ENCODE measurements at places on chromosomes 3 and 15.

DNA sequence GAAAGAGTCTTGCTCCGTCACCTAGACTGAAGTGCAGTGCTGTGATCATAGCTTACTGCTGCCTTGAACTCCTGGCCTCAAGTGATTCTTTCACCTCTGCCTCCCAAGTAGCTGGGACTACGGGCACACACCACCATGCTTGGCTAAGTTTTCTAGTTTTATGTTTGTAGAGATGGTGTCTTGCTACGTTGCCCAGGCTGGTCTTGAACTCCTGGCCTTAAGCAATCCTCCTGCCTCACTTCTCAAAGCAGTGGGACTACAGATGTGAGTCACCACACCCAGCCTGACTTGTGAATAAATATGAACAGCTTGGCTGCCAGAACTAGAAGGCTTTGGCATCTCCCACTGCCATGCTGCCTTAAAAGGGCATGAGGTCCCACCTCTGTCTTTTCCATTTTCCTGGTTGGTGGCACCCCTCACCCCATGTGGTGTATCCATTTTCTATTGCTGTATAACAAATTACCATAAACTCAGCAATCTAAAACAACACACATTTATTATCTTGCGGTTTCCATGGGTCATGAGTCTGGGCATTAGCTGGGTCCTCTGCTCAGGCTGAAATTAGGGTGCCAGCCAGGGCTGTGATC is 44.3 kb downstream of the PTPRG start:
- DNase-seq, result no peak

GRCh38 chr3:127762077-127762786 is 60.1 kb downstream of the MGLL start:
- DNase-seq, result no peak

DNA sequence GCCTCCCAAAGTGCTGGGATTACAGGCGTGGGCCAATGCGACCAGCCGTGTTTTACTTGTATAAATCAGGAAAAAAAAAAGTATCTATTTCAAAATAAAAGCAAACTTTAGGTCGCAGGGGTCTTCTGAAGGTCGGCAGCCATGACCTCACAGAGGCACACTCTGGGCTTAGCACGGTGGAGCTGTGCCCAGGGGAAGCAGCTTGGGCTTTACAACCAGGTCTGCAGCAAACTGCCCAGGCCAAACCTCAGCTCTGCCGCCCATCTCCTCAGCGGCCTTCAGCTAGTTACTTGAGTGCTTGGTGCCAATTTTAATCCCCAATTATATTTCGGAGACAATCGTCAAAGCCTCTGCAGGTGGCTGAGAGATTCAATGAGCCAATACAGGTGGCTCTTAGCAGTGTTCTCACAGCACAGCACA is 30.1 kb downstream of the ZDHHC19 start:
- DNase-seq, result no peak

DNA sequence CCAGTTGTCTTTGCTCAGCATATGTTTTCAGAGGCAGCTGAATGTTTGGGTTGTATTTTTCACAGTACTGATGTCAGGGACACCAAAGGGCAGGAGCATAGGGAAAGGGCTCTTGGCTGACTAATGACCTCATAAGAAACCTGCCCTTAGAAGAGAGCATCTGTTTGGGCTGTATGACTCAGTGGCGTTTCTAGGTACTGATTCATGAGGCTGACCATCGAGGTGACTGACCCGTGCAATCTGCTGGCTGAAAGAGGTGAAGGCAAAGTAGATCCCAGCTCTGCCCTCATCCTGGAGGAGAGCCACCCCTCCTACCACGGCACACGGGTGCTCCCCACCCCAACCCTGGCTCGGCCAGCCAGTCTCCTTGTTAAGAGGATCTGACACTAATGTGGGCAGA is 8.3 kb downstream of the LMCD1 start:
- DNase-seq, result no peak

- no peak for DNase-seq
Observed at GRCh38 chr15:80367661-80368060, 36.5 kb upstream of the ARNT2 start.

DNA sequence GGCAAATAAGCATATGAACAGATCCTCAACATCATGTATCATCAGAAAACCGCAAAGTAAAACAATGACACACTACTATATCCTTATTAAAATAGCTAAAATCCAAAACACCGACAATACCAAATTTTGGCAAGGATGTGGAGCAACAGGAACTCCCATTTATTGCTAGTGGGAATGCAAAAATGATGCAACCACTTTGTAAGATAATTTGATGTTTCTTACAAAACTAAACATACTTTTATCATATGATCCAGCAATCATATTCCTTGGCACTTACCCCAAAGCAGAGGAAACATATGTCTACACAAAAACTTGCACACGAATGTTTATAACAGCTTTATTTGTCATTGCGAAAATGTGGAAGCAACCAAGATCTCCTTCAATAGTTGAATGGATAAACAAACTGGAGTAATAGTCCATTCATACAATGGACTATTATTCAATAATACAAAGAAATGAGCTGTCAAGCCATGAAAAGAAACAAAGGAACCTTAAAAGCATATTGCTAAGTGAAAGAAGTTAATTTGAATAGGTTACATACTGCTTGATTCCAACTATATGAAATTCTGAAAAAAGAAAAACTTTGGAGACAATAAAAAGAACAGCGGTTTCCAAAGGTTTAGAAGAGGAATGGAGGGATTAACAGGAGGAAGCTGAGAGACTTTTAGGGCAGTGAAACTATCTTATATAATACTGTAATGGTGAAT is 172.0 kb downstream of the VPS13C start:
- DNase-seq, result no peak

GRCh38 chr3:147793841-147794240 is 384.7 kb downstream of the ZIC1 start:
- DNase-seq, result no peak

GRCh38 chr3:178545337-178545736 is 9.1 kb downstream of the KCNMB2 start:
- DNase-seq, result no peak

- no peak for DNase-seq
Observed at GRCh38 chr3:134757549-134758069, 37.5 kb upstream of the EPHB1 start.

DNA sequence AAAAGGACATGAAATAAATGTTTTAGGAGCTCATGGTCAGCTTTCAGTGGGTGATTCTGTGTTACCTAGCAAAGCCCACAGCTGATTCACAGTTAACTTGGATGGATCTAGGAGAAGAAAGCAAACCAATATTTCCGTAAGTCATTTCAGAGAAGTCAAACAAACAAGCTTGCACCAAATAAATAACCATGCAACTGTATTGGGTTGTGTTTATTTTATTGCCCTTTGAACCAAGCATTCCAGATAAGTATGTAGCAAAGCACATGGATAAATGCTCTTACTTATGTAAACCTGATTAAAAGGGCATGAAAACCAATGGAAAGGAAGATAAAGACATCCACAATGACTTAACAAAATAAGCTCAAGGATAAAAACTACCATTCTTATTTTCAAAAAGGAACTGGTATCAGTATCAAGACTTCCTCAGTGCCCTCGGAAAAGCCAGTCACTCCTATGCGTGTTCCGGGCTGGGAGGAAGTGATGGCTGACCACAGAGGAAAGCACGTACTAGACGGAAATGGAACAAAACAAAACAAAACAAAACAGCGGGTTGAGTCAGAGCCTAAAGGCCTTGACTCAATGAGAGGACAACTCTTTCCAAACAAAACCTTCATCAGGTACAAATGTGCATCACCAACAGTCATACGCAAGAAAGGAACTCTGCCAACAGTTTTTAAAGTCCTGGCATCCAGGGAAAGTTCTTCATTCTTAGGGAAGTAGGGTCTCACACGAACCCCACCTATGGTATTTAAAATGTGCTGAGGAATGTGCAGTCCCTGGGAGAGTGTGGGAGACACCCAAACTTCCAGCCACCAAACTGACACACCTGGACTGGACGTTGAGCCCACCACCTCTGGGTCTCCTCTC is 103.3 kb downstream of the SNRK start:
- no peak for DNase-seq

GRCh38 chr15:67809866-67810265 is 15.4 kb upstream of the SKOR1 start:
- no peak for DNase-seq

DNA sequence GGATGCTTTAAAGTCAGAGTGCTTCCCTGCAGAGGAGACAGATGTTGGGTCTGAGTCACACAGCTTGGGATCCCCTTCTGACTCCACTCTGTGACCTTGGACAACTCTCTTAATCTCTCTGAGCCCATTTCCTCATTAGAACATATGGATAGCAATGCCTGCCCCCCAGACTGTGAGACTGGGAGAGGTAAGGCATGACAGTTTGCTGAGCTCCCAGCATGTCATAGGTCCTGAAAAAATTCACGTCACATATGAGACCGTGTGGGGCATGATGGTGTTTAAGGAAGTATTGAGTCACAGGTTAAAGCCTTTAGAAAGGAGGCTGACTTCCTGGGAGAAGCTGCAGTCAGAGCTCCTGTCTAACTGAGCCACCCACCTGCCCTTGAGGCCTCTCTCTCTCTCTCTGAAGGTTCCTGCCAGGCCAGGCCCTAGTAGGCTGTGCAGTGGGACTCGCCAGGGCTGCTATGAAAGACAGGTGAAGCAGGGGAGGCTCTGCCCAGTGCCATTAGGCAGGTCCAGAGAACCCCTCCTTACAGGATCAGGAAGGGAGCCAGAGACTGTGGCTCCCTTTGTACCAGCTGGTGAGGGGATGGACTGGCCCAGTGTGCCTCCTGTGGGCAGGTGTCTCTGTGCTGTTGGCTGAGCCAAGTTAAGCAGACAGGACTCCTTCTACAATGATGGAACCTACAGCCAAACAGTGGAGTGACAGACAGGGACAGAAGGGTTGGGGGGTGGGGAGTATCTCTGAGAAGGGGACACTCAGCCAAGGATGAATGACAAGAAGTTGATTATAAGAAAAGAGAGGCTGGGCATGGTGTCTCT is 19.5 kb upstream of the DOCK3 start:
- no peak for DNase-seq

GRCh38 chr15:89998141-89998661 is 2.9 kb upstream of the ZNF710 start:
- DNase-seq, result no peak

DNA sequence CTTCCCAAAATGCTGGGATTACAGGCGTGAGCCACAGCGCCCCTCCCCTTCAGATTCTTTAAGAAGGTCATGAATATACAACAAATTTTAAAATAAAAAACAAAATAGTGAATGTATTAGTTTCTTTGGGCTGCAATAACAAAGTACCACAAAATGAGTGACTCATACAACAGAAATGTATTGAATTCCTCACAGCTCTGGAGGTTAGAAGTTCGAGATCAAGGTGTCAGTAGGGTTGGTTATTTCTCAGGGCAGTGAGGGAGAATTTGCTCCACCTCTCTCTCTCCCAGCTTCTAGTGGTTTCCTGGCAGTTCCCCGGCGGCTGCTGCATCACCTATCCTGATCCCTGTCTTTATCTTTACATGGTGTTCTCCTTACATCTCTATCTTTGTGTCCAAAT is 804.0 kb downstream of the ROBO1 start:
- DNase-seq, result no peak

DNA sequence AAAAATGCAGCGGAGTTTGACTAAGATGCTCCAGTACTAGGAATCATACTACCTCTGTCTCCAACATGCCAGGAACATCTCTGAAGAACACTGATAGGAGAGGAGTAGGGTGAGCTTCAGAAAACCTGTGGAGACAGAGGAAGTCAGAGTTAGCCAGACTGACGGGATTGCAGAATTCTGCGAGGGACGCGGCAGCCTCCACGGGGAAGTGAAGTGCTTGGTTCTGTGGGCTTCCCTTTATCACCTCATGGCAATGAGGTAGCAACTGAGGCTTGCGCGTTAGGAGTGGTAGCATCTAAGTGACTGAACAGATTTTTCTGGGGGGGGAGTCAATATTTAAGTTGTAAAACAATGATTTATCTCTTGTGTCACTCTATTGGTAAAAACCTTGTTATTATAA is 226.3 kb downstream of the MCTP2 start:
- DNase-seq, result no peak

DNA sequence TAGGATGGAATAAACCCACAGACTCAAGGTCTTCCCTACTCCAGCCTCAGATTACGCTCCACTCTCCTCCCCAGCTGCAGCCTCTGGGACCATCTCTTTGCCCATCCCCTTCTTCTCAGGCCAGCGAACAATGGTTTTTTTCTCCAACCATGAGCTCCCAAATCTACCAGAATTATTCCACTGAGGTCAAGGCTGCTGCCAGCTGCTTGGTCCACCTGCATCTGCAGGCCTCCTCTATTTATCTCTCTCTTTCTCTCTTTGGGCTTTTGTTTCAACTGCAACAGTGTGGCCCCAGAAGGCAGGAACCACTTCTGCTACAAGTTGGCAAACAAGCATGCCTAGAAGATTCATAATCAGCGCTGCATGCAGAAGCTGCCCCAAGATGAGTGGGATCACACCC is 19.1 kb downstream of the CHRM5 start:
- no peak for DNase-seq

DNA sequence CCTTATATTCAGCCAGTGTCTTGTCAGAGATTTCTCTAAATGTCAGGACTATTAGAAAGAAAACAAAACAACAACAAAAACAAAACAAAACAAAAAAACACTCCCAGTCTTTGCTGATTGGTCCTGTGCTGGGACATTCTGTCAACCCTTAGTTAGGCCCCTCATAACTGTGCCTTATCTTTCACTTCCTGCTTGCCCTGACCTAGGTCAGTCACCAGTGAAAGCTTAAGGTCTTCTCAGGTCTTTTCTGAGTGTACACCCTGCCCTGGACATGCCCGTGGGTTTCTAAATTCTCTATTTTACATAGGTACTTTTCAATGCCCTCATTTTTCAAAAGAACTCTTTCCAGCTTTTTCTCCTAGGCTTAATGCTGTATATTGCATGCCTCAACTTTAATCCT is 454.1 kb downstream of the GRM7 start:
- no peak for DNase-seq

DNA sequence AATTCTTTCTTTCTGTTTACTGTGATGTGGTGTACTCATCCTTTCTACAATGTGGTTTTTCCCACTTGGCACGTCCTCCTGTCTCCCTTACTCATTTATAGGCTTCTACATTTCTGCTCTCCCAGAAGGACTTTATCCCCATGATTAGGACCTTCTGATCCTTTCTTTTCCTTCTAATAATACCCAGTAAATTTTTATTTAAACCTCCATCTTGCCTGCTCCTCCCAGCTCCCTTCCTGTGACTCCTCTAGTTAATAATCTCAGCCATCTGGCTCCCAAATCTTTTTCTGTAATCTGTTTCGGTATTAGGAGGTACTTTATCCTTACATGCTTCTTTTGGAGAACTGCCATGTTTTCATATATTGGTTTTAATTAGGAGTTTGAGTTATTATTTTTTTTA is 11.2 kb upstream of the P2RY1 start:
- DNase-seq, result no peak

DNA sequence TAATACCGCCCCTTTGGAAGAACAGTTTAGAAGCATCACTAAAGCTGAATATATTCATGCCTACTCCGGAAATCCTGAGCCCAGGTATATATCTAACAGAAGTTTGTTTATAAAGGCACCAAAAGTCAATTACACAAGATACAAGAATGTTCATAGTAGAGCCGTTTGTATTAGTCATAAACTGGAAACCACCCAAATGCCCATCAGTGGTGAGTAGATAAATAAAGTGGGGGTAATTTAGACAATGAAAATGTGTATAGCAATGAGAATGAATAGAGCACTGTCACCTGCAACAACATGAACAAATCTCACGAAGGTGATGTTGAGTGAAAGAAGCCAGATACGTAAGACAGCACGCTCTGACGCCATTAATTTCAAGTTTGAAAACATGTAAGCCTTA is 68.3 kb upstream of the GLCE start:
- DNase-seq, result peak; percentile 54

Data from hematopoietic multipotent progenitor cell treated with erythropoietin and hydrocortisone succinate and interleukin-3 and kit ligand, for 15 days (in vitro differentiated cells).